ENCODE measurements at places on chromosomes 1 and 21. TPM values are rescaled to one million over a fixed set of nuclear protein-coding genes. Genes with fewer than 3 reads are reported as not detected.
A peak's percentile ranks its signal among the peaks of the same experiment; 100 is the strongest.

- no peak for DNase-seq
Measured at GRCh38 chr1:5273280-5274003, 619.0 kb downstream of the AJAP1 start.

DNA sequence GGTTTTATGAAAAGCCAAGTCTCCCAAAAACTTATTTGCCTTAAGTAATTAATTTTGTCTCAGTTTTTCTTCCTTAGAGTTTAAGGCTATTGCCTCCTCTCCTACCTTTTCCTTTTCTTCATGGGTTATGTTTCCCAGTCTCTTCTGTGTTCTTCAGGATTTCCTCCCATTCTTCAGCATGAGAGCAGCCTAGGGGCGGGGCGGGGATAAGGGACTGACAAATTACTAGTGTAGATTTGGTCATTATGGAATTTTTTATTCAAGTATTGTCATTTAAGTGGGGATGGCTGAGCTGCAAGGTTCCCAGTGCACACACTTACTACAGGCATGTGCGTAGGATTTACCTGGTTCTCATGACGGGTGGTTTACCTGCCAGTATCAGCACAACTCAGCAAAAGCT lies 35.2 kb upstream of the PIGV start:
- DNase-seq = no peak

- no peak for DNase-seq
Measured at GRCh38 chr1:177355575-177355974, 184.8 kb downstream of the BRINP2 start.

DNA sequence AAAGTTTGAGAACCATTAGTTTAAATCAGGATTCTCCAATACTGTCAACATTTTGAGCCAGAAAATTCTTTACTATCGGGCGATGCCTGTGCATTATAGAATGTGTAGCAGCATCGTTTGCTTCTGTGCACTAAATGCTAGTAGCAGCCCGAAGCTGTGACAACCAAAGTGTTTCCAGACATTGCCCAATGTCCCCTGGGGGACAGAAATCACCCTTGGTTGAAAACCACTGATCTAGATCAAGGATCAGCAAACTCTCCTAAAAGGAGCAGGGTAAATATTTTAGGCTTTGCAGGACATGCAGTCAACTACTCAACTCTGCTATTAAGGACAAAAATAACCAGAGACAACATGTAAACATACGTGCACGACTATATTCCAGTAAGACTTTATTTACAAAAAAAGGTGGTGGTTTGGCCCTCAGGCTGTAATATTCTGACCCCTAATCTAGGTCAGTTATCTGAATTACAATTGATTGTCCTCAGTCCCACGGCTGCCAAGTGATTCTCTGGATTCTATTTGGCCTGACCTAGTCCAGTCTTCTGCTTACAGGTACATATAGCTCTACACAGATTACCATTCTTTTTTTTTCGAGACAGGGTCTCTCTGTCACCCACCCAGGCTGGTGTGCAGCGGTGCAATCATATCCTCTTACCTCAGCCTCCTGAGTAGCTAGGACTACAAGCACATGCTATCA lies 10.6 kb downstream of the FAF1 start:
- DNase-seq = no peak

DNA sequence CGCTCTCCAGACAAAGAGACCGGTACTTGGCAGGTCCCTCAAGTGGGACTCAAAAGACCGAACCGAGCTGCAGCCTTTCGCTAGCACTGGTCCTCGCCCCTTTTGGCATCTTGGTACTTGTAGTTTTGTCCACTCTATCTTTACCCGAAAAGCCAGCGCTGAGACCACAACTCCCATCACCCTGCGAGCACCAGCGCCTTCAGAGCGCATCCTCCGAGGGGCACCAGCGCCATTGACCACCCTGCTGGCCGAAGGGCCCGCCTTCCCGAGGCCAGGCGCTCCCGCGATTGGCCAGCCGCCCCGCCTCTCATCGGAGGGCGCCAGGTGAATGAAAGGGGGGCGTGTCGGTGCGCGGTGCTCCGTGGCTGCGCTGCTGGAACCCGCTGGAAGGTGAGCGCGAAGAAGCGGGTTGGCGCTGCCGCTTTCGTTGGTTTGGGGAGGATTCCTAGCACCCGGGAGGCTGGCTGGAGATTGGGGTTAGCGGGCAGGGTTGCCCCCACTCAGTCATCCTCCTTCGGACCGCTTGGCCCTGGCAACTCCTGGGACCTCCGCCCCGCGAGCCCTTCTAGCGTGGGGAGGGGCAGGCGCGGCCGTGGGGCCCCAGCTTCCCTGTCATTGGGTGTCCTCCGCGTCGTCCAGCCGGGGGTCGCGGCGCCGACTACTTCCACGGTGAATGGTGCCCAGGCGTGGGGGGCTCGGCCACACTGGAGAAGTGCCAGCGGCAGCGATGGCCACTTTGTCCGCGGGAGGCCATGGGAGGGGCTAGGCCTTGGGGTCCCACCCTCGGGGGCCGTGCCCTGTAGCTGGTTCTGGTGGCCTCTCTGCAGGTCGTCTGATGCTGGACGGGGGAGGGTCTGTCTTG lies at the start of gene ZBTB8B:
Gene ZBTB8B (plus strand): TSS at position 357 of the 862 bp plus-strand sequence. CDS start 5,553 bp downstream, outside the sequence.
- DNase-seq = no peak

DNA sequence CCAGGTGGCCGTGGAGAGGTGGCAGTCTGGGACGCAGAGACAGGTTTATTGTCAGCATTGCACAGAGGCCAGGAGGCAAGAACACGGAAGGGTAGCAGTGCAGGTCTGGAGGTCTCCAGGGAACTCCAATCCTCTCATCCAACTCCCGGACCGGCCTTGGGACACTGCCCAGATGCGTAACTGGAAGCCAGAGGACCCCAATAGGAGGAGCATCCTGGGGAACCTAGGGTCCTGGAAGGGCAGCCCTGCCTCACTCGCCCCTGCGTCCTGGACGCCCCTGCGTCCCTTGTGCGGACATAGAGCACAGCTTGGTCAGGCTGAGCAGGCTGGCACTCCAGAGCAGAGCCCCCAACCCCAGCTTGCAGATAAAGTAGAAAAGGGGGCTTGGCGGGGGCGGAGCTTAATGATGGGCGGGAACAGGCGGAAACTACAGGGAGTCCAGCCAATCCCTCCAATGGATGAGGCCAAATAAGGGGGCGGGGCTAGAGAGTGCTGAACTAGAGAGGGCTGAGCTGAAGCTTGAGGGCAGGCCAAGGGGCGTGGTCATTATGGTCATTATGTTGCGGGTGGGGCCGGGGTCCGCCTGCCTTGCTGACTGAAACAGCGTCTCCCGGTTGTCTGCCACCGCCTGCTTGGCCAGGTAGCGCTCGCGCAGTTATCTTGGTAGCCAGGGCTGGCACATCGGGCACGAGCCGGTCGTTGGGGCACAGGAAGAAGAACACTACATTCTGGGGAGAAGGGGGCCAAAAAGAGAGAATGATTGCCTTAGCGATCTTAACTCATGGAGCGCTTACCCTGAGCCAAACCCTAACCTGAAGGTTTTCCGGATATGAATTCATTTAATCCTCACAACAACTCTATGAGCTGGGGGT lies 3.7 kb upstream of the ARHGEF19 start:
- peak; percentile 33 for DNase-seq

- no peak for DNase-seq
Measured at GRCh38 chr1:154176337-154176736, 15.6 kb downstream of the TPM3 start.

DNA sequence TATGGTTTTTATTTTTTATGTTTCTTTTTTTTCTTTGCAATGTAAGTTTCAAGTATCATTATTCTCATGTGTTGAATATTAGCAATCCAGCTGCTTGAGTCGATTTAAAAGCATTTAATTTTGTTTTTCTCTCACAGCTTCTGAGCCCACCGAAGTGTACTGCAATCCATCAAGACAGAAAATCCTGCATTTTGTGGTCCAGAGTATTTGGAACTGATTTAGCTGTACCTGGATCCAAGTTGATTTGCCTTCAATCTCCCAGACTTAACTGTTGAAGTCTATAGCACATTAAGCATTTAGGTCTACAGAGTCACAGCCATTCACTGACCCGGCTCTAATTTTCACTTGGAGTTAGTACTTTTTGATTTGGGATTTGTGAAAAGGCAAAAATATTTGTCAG lies 622.9 kb upstream of the ADAMTS5 start:
- no peak for DNase-seq

DNA sequence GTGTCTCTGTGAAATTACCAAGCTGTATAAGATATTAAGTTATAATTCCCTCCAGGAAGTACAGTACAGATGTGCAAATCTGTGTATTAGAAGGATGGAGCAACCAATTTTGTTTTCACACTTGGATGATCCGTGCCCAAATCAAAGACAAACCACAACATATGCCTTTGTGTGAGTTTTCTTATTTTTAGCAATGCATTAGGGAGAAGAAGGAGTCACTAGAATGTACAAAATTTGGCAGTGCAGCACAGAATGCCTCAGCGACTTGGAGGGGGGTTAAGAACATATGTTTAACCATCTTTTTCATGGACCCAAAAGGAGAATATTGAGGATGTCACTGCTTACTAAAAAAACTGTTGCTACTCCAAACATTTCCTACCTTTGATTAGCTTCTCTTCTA lies 45.3 kb downstream of the DAB1 start:
- DNase-seq = no peak

DNA sequence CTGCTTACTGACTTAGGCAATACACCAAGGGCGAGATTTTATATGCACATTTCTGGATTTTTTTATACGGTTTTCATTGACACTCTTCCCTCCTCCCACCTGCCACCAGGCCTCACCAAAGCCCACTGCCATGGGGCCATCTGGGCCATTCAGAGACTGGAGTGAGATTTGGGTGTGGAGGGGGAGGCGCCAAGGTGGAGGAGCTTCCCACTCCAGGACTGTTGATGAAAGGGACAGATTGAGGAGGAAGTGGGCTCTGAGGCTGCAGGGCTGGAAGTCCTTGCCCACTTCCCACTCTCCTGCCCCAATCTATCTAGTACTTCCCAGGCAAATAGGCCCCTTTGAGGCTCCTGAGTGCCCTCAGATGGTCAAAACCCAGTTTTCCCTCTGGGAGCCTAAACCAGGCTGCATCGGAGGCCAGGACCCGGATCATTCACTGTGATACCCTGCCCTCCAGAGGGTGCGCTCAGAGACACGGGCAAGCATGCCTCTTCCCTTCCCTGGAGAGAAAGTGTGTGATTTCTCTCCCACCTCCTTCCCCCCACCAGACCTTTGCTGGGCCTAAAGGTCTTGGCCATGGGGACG lies 57.9 kb downstream of the LACTBL1 start:
- no peak for DNase-seq

DNA sequence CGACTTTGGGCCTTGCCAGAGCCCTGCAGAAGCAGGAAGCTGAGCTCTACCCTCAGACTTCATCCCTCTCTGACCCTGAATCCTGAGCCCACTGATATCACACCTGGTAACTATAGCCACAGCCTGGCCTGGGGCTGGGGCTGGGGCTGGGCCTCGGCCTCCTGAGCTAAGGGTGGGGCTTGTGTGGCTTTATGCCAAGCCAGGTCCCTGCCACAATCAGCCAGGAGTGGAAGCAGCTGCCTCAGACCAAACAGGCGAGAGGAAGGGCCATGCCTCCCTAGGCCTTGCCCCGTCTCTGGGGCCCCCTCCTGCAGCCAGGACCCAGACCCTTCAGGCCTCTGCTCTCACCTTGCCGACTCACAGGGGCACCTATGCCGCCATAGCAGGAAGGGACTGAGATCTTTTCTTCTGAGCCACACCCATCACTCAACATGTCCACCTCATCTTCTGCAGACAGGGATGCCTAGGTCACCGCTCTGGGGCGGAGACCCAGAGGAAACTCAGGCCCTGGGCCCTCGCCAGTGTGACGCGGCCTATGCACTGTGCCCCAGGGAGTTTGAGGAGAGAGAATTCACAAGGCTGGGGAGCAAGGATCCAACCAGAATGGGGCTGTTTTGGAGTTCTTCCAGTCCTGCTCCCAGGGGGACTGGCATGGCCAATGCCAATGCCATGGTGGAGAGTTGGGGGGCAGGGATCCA lies 5.7 kb downstream of the UBXN11 start:
- no peak for DNase-seq

GRCh38 chr1:112060261-112060660 lies 70.8 kb upstream of the KCND3 start:
- no peak for DNase-seq

DNA sequence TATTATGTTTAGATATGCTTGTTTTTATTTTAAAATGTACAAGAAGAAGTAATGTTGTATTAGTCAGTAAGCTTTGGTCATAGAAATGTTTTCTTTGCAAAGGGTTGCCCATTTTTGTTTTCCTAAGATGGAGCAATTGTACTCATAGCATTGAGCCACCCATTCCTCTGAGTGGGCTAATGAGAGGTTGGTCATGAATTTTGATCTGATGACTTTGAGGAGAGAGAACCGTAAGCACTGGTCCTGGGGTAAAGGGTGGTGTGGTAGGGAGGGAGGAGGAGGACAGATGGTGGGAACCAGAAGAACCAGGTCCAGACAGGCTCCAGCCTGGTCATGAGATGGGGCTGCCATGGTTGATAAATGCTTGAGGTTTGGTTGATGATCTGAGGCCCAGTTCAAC lies 15.9 kb upstream of the SLC6A9 start:
- no peak for DNase-seq

DNA sequence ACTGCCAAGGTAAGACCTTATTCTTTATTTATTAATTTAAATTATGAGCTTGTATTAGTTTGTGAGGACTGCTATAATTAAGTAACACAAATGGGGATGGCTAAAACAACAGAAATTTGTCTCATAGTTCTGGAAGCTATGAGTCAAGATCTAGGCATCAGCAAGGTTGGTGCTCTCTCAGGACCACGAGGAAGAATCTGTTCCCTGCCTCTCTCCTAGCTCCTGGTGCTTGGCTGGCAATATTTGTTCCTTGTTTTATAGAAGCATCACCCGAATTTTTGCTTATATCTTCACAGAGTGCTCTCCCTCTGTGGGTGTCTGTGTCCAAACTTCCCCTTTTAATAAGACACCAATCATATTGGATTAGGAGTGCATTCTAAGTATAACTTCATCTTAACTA lies 41.4 kb upstream of the CCDC190 start:
- DNase-seq = no peak

- DNase-seq = no peak
Measured at GRCh38 chr1:240829487-240829886, 217.5 kb upstream of the GREM2 start.

Gene ASAP3
- polyA plus RNA-seq = 0.62 TPM

Gene SGIP1
- not detected for polyA plus RNA-seq

Gene CELA3A
- not detected for polyA plus RNA-seq

Gene FCRL5
- polyA plus RNA-seq = not detected

Gene SAMD11
- polyA plus RNA-seq = 0.20 TPM

Gene KDF1
- 4.6 TPM for polyA plus RNA-seq

Gene AMY1A
- polyA plus RNA-seq = not detected

Data from CD8-positive, alpha-beta memory T cell (primary cell).